Eye (tissue), 1 donor: ENCODE measurements at places on chromosomes 4 and X.
A peak's percentile ranks its signal among the peaks of the same experiment; 100 is the strongest.

DNA sequence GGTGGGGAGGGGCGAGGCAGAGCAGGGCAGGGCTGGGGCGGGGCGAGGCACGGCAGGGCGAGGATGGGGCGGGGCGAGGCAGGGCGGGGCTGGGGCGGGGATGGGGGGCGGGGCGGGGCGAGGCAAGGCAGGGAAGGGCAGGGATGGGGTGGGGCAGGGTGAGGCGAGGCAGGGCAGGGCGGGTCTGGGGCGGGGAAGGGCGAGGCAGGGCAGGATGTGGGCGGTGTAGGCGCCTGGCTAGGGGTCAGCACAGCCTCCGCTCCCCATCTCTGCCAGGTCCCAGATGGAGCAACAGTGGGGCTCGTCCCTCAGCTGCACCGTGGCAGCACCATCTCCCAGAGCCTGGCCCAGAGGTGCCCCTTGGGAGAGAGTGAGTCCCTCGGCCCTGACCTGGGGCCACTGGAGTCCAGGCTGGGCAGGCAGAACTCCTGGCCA is 4.2 kb upstream of the SRPK3 start:
- no peak for DNase-seq

DNA sequence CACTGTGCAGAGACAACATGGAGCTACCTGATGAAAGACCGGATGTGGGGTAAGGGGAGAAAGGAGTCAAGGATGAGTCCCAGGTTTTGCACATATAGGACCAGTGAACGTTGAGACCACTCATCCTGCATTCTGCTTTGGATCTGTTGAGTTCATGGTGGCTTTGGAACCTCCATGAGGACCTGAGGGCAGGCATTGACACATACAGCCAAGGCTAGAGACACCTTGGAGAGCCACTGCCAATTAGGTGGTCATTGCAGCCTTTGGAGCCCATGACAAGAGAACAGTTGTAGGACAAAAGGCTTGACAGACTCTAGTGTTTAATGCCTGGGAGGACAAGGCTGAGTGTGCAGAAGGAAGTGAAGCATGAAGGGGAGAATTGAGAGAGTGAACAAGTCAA is 87.9 kb downstream of the STK32B start:
- DNase-seq: no peak

DNA sequence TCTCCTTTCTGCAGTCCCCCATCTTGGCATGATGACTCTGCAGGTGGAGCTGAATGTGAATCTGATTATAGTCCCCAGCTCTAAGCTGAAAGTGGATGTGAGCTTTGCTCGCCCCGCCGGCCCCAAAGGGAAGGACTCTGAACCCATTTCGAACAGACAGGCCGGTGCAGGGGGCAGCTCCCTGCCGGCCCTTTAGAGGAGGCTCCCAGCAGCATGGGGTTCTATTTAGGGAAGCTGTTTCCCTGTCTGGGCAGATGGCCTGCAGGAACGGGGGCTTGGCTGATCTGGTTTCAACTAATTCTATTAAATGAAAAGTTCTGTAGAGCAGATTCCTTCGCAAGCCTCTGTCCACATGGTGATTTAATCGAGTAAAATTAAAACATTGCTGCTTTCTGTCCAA is 104.8 kb upstream of the MSX1 start:
- no peak for DNase-seq

GRCh38 chrX:2401590-2402360 is 99.0 kb downstream of the DHRSX start:
- DNase-seq: peak; percentile 83

- DNase-seq: no peak
Observed at GRCh38 chr4:127771535-127772275, 10.4 kb upstream of the HSPA4L start.

GRCh38 chr4:102759831-102760644 is 730 bp downstream of the MANBA start:
- peak; percentile 83 for DNase-seq

GRCh38 chrX:102975016-102975415 is 37.9 kb downstream of the RAB40AL start:
- DNase-seq: no peak

DNA sequence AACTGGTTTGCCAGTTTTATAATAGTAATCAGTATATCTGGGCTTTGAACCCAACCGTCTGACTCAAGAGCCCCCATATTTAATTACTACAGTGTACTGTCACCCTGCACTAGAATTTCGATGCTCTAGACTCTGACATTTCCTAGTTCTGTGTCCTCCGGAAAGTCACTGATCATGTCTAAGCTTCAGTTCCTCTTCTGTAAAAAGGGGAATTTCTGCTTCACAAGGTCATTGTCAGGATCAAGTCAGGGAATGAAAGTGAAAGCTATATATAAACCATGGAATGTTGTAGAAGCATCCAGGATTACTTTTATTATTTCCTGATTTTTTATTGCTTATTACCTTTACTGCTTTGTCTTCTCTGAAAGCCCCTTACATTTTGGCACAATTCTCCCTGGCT is 4.0 kb upstream of the KCNIP4 start:
- DNase-seq: no peak

- no peak for DNase-seq
Observed at GRCh38 chrX:2666491-2666890, 24.6 kb upstream of the CD99 start.

DNA sequence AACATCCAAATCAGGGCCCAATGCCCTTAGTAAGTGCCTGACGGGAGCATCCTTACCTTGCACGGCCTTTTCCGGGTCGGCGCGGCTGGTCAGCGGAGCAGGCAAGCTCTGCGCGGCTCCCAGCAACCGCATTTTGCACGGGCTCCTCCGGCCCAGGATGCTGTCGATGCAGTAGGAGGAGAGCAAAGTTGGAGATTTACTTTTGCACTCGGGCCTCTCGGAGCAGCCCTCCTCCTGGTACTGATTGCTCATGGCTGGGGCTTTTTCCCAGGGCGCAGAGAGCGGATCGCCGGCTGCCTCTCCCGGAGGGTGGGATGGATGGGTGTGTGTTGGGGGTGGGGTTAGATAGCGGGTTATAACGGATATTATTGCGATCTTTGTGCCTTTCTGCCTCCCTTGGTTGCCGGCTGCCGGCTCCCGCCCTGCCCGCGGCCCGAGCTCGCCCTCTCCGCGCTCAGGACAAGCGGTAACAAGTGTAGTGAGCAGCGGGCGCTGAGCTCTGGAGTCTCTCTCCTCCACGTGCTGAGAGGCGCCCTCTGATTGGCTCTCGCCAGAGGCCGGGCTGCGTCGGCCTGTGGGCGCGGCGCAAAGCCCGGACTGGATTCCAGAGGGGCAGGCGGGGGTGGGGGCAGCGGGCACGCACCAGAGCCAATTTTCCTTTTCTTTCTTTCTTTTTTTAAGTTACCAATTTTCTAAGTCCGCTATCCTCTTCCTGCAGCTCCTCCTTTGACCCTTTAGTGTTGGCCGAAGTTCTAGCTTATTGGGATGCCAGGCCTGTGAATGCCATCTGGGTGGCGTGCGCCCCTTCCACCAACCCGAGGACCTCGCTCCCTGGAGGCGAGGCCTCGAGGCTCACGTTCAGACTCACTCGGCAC is at the start of gene ARX:
TSS of gene ARX (minus strand) at position 480 of the 875 bp plus-strand sequence. CDS start at position 252, 228 bp downstream.
- peak; percentile 87 for DNase-seq

- no peak for DNase-seq
Observed at GRCh38 chr4:161538941-161539340, 624.9 kb downstream of the FSTL5 start.

DNA sequence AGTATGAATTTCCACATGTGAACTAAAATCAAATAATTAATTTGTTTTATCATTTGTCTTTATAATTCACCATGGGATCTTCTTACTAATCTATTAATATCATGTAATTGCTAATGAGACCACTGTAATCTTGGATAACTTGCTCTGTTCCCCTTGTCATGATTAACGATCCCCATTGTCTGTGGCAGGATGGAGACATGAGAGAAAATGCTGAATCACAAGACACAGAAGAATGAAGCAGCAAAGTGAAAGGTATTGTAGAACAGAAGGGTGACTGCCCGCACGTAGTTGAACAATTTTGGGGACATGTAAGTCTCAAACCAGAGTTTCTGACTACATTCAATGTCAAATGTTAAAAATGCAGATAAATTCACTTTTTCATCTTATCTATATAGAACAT is 135.2 kb downstream of the EPHA5 start:
- peak; percentile 45 for DNase-seq

- no peak for DNase-seq
Observed at GRCh38 chr4:19807505-19807904, 444.2 kb upstream of the SLIT2 start.

GRCh38 chrX:95945528-95945927 is 739.1 kb upstream of the DIAPH2 start:
- DNase-seq: no peak

GRCh38 chr4:23903859-23904438 is 14.1 kb upstream of the PPARGC1A start:
- peak; percentile 62 for DNase-seq

DNA sequence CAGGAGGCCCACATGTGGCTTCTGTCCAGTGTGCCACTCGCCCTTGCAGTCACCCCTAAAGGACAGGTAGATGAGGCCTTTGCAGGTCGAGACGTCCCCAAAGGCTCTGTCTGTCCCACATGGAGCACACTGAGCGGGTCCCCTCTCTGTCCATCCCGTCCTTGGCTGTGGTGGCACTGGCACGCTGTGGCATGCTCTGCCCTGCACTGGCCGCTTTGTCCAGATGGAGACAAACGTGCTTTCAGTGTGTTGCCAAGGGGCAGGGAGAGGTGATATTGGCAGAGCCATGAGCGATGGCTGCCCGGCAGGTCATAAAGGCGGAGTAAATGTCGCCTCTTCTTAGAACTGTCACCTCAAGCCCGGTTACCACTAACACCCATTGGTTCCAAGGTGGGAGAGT is 86.9 kb upstream of the CLDN34 start:
- no peak for DNase-seq

- peak; percentile 80 for DNase-seq
Observed at GRCh38 chrX:39730662-39731329, 367.0 kb downstream of the BCOR start.

DNA sequence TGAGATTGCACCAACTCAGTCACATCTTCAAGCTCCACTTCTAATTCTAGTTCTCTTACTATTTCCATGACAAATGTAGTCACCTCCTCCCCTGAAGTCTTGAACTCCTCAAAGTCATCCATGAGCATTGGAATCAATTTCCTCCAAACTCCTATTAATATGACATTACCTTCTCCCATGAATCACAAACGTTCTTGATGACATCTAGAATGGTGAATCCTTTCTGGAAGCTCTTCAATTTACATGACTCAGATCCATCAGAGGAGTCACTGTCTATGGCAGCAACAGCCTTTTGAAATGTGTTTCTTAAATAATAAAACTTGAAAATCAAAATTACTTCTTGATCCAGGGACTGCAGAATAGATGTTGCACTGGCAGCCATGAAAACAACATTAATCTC is 34.5 kb downstream of the GALNTL6 start:
- no peak for DNase-seq

GRCh38 chrX:72041176-72041575 is 90.5 kb downstream of the RTL5 start:
- no peak for DNase-seq

GRCh38 chrX:96440941-96441340 is 243.7 kb upstream of the DIAPH2 start:
- DNase-seq: no peak

DNA sequence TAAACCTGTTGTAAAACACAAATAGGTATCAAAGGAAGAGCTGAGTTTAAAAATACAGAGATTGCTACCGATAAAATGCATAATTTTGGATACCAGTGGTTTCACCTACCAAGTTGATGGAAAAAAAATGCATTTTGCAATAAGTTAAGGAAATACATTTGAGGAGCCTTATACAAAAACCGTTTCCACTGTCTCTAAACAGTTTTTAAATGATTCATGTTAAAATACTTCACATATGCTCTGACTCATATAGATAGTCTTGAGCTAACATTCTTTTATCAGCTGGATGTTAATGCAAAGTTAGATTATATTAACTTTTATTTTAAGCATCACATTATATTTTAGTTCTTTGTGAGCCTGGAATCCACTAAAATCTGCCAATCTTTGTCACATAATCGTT is 50.6 kb upstream of the ANKRD17 start:
- no peak for DNase-seq

- no peak for DNase-seq
Observed at GRCh38 chr4:184313702-184314659, 96.3 kb upstream of the ENPP6 start.

DNA sequence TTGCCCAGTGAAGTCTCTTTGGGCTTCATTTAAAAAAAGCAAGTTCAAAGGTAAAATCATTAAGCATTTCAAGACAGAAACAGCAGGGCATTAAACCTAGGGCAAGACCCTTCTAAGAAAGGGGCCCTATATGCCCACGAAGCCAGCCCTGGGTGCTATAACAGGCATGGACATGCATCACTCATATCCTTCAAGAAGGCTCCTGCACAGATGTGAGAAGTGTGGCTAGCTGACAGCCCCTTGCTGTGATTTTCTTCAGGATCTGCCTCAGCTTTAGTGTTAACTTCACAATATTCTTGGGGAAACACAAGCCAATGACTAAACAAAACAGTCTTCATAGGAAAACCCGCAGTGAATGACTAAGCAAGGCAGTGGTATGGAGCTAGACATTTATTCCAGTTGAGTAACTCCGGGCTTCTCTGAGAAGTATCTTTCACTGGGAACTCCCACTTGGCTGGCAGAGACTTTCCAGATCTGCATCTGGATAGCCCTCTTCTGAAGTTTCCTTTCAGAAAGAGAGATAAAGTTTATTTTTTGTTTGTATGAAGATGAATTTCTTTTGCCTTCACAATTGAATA is 11.9 kb upstream of the MAOA start:
- DNase-seq: no peak

GRCh38 chr4:1299301-1299860 is 9.7 kb downstream of the MAEA start:
- DNase-seq: no peak

DNA sequence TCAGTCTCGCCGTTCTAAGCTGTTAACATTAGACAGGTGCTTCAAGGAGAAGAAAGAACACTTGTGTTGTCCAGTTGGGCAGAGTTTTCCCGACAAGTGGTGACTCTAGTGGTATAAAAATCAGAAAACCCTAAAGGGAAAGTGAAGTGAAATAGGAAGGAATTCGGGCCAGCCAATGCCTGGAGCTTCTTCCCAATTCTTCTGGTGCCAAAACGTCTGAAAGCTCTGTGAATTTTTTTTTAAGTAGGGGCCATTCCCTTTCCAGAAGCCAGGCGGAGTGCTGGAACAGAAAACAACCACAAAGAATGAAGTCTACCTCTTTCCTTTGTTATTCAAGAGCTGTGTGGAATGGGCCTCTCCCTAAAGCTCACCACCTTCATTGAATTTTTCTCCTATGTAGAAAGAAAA is 43.1 kb upstream of the PPARGC1A start:
- no peak for DNase-seq

DNA sequence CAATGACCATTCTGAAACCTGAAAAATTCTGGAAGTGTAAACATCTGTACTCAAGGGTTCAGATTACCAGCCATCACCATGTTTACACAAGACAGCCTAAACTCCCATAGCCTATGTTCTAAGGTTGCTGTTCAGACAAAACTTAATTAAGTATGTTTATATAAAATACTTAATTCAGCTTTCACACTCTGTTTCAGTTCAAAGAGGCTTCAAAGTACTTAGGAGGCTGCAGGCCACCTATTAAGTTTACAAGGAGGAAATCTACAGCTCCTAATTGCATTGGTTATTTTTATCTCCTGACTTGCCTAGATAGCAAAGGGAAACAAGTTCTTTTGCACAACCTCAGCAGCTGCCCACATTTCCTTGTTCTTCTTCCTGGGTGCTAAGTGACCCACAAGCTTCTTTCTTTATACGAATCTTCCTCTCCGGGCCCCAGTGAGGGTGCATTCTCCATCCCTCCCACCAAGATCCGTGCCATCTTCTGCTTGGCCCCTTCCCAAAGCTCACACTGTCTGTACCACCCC is 2.0 kb downstream of the GAK start:
- DNase-seq: no peak

- no peak for DNase-seq
Observed at GRCh38 chr4:75845992-75846391, 56.3 kb downstream of the PPEF2 start.
